ENCODE measurements at places on chromosomes 13 and 19.

- DNase-seq = no peak
These were observed 39.7 kb downstream of the SOX1 start for GRCh38 chr13:112106478-112107141.

DNA sequence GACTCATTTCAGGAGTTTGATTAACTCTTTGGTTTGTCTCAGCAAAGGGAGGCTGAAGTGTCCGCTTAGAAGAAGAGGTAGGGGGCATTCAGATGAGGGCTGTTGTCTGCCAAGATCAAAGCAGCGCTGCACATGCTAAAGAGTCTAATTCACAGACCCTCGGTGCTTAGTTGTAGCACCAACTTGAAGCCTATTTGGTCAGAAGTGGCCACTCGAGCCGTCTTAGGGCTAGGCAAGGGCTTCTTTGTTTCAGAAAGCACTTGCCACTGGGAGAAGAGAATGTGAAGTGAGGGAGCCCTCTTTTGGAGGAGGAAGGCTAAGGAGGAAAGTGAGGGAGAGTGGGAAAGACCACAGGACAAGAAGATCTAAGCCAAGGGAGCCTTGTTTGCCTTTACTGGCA, 313.4 kb upstream of the TMTC4 start:
- no peak for DNase-seq

DNA sequence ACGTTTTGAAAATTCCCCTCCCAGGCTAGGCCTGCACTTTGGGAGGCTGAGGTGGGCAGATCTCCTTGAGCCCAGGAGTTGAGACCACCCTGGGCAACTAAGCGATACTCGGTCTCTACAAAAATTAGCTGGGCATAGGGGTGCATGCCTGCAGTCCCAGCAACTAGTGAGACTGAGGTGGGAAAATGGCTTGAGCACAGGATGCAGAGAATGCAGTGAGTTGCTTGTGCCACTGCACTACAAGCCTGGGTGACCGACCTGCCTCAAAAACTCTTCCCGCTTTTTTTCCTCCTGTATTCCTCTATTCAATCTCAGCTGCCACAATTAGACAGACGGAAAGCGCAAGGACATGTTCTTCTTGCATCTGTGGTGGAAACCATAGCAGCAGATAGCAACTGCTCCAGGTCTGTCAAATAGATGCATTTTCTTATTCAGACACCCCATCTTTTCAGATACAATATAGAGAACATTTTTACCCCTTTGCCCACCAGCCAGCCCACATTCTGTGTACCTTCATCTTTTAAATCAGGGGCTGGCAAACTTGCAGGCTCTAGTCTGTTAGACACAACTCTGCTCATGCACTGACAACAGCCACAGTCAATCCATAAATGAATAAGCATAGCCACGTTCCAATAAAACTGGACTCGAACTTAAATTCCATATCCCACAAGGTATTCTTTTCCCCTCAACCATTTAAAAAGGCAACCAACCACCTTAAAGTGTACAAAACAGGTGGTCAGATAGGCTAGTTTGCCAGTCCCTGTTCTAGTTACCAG, 4.8 kb downstream of the TPT1 start:
- DNase-seq = no peak

GRCh38 chr13:59424661-59425060, 739.1 kb downstream of the DIAPH3 start:
- DNase-seq = no peak

DNA sequence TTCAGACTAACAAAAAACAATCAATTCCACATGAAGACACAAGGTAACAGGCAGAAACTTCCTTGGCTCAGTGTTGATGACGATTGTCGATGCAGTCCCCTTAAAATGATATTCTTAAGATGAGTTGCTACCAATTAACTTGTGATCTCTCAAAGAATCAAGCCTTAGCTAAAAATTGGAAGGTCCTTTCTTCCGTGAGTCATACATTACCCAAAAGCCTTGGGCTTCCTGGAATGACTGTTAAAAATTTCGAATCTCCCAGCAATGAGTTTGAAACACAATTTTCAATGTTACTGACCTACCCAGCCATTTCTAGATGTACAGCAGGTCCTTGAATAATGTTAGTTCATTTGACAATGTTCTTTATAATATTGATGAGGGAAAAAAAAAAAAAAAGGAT, 28.0 kb upstream of the RB1 start:
- no peak for DNase-seq

DNA sequence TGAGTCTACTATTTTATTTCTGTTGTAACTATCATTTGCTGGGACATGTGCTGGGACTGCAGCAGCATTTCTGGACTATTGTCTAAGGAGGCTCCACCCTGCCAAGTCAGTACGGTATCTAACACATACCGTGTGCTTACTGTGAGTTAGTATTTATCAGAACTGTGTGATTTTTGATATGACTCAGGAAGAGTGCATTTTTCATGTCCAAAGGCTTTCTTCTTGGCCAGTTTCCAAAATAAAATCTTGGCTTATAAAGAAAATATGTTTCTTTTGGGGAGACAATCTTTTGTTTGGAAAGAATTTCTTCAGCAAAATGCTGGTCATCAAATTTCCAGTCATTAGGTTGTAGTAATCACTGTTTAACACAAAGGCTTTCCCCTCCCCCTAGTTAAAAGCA, 11.6 kb downstream of the PARP4 start:
- no peak for DNase-seq

- DNase-seq = no peak
These were observed 13.5 kb upstream of the ZNF563 start for GRCh38 chr19:12346896-12347295.

DNA sequence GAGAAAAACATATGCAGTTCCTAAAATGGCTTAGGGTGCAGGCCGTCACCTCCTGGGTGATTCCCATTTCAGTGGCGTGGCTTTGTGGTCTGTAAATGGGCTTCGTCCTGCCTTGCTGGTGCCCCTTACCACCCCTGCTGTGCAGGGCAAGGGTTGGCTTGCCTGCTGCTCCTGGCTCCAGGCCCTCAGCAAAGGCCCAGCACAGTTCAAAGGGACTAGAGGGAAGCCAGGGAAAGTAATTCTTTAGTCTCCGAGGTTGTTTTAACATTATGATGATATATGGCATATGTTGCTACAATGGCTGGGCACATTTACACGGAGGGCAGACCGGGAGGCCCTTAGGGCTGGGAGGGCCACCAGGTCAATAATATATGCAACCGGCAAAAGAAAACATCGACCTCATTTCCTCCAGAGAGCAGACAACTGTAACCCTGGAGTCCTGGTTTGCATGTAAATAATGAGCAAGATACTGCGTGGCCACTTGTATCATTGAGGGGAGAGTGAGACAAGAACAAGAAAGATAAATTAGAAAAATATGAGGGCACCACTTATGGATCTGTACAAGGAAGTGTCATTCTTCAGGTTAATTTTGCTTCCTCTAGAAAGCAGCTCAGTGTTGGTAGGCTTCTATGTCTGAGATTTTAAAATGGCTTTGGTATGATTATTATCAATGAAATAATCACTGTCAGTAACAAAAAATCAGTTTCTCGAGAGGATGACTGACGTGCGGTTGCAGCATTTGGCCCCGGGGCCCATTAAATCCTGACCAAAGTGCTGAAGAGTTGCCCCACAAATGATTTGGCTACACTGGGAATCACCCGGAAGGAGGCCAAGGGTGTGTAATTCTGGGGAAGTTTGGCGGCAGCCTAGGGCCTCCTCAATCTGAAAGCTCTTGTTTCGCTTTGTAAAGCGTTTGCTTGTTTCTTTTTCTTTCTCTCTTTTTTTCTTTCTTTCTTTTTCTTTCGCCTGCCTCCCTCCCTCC, 32.8 kb upstream of the URI1 start:
- DNase-seq = no peak

- no peak for DNase-seq
These were observed 1.2 kb upstream of the ZNF626 start for GRCh38 chr19:20662421-20663105.

- DNase-seq = no peak
These were observed 113.2 kb downstream of the HSPH1 start for GRCh38 chr13:31048521-31048920.

GRCh38 chr19:13085666-13086065, 17.0 kb downstream of the LYL1 start:
- DNase-seq = no peak

DNA sequence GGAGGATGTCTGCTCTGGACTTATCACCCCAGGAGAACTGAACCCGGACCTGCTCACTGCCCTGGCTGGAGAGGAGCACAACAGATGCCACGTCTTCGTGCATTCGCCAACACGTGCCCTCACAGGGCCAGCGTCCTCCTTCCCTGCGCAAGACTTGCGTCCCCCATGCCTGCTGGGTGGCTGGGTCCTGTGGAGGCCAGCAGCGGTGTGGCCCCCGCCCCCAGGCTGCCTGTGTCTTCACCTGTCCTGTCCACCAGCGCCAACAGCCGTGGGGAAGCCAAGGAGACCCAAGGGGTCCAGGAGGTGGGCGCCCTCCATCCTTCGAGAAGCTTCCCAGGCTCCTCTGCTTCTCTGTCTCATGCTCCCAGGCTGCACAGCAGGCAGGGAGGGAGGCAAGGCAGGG, 3.4 kb upstream of the TEKTIP1 start:
- DNase-seq = no peak

GRCh38 chr13:36848199-36848982, 29.4 kb downstream of the RFXAP start:
- DNase-seq = no peak

DNA sequence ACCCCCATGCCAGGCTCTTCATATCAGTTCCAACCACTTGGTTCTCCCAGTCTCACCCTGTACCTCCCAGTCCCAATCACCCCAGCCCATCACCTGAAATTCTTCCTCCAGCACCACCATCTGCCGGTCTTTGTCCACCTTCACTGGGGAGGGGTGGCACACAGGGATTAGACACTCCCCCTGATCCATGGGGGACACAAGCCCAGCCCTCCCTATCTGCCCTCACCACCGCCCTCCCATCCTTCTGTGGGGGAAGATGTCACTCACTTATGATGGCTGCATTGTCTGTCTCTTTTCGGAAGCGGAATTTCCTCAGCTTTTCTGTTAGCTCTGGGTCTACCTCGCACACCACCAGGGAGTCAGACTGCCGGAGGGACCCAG, 685 bp downstream of the GMFG start:
- DNase-seq = no peak

DNA sequence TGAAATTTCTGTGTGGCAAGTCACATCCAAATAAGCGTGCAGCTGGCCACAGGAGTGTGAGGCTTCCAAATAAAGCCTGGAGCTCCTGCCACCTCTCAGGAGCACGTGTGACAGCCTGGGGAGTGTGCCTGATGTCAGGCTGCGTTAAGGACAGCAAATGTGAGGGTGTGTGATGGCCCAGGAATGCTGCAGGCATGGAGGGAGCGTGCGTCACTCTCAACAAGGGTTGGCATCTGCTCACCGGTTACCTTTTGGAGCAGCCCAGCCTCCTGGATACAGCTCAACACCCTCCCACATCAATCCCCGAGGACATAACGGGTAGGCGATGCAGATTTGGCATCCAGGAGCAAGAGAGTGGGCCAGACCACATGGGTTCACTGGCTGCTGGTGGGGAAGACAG, 19.0 kb downstream of the NUMBL start:
- DNase-seq = no peak

GRCh38 chr13:74174810-74175209, 40.6 kb upstream of the KLF12 start:
- no peak for DNase-seq

DNA sequence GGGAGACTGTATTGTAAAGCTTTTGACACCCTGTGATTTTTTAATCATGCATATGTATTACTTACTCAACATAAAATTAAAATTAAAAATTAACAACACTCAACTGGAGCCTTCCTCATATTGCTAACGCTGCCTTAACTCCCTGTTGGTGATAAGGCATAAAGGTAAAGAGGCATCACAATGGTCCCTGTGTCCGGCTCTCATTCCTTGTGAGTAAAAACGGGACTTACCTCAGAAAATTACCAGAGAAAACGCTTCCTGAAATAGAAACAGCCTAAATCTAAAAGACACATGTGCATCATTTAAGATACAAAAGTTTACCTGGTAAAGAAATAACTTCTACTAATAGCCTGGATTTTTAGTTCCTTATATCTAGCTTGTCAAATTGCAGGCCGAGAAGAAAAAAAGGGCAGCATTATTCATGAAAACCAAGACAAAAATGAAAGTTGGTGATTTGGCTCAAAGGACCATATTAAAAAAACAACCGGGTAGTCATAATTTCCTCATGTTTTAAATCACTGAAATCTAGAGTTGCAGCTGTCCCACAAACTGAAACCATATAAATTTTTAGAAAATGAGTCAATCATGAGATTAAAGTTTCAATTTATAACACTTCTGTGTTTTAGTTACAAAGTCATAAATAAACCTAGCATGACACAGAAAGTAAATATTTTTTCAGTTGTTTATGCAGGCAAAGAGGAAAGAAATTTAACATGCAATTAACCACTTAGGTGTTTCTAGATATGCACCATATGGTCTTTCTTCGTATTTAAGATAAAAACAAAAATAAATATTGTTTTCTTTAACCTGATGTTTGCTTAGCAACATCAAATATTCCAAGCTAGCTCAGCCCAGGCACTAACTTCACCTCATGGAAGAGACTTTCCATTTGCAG, 94.7 kb downstream of the MIPEP start:
- DNase-seq = no peak

GRCh38 chr13:74132152-74132775, 1.9 kb downstream of the KLF12 start:
- no peak for DNase-seq

GRCh38 chr13:102136735-102137296, 265.0 kb downstream of the FGF14 start:
- DNase-seq = no peak

DNA sequence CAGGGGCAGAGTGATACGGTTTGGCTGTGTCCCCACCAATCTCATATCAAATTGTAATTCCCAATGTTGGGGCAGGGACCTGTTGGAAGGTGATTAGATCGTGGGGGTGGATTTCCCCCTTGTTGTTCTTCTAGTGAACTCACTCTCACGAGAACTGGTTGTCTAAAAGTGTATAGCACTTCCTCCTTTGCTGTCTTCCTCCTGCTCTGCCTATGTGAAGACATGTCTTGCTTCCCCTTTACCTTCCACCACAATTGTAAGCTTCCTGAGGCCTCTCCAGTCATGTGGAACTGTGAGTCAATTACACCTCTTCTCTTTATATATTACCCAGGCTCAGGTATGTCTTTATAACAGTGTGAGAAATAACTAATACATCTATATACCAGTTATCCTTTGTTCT, 706.4 kb upstream of the KLHL1 start:
- no peak for DNase-seq

- no peak for DNase-seq
These were observed 3.7 kb upstream of the SIN3B start for GRCh38 chr19:16825312-16826052.

DNA sequence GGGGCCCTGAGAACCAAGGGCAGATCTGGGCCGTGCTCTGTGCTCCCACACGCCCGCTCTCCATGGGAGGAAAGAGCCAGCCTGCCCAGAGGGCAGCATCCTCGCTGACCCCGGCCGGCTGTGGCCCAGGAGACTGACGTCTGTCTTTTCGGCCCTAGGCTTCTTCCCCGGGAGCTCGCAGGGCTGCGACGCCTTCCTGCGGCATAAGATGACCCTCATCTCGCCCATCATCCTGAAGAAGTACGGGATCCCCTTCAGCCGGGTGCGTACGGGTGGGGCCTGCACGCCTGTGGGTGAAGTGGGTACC, 108.2 kb downstream of the KDM4B start:
- DNase-seq = no peak

GRCh38 chr19:22530042-22530441, 104.1 kb upstream of the ZNF492 start:
- no peak for DNase-seq
